Metanephros (tissue), 2 donors: ENCODE measurements at places on chromosomes 5 and 9. TPM values are rescaled to one million over a fixed set of nuclear protein-coding genes. Genes with fewer than 3 reads are reported as not detected.

Gene LPAR1
- 37.8 TPM for total RNA-seq

Gene SLC12A2
- 44.8 TPM for total RNA-seq

Gene CLTB
- 40.9 TPM for total RNA-seq

Gene HSPB3
- 17.4 TPM for total RNA-seq

Gene OMD
- total RNA-seq, result 4.1 TPM

Gene S1PR3
- 77.5 TPM for total RNA-seq

Gene ZNF879
- 6.1 TPM for total RNA-seq

Gene LRRTM2
- 3.6 TPM for total RNA-seq

Gene CENPP
- total RNA-seq, result 6.6 TPM

Gene BDP1
- total RNA-seq, result 31.7 TPM

Gene SLC36A2
- 6.4 TPM for total RNA-seq

Gene GFM2
- 47.5 TPM for total RNA-seq

Gene CCDC192
- total RNA-seq, result not detected

Gene DDX4
- not detected for total RNA-seq

Gene PCA3
- 0.12 TPM for total RNA-seq

Gene GPR150
- not detected for total RNA-seq

Gene OTULINL
- 9.8 TPM for total RNA-seq

Gene HEMGN
- total RNA-seq, result 12.8 TPM

Gene PDCD1LG2
- total RNA-seq, result 0.64 TPM

Gene PCDHA8
- total RNA-seq, result 0.41 TPM

Gene GPSM1
- 45.0 TPM for total RNA-seq

Gene SURF1
- total RNA-seq, result 29.8 TPM

Gene ANKRD34B
- 0.18 TPM for total RNA-seq

Gene OR1J2
- total RNA-seq, result not detected

Gene SEC16A
- total RNA-seq, result 48.1 TPM

Gene ADAMTS6
- total RNA-seq, result 7.6 TPM

Gene PCDHGB5
- 14.1 TPM for total RNA-seq

Gene NMUR2
- 0.12 TPM for total RNA-seq

Gene IL33
- 11.8 TPM for total RNA-seq

Gene PTPA
- 83.6 TPM for total RNA-seq

Gene FGD3
- 12.0 TPM for total RNA-seq

Gene TRMO
- total RNA-seq, result 14.9 TPM
